AG20443 (cell line): ENCODE measurements at places on chromosomes 2 and 18.

DNA sequence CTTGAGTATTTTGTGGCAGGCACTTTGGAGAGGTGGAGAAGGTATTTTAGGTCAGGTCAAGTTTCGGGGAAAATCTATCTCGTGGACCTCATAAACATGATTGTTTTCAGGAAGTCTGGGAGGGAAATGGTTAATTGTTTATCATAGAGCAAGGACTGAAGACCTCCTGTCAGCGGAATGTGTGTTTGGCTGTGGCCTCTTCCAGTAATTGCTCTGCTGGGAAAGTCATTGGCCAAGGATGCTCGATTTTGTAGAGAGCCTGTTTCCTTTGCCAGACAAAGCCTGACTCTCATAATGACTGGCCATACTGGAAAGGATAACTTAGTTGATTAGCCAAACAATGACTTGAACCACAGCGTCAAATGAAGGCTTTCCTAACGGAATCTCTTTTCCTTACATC is 30.0 kb downstream of the IL1R2 start:
- DNase-seq, result peak; percentile 45

GRCh38 chr18:62060820-62061219 is 126.0 kb downstream of the PIGN start:
- no peak for DNase-seq

DNA sequence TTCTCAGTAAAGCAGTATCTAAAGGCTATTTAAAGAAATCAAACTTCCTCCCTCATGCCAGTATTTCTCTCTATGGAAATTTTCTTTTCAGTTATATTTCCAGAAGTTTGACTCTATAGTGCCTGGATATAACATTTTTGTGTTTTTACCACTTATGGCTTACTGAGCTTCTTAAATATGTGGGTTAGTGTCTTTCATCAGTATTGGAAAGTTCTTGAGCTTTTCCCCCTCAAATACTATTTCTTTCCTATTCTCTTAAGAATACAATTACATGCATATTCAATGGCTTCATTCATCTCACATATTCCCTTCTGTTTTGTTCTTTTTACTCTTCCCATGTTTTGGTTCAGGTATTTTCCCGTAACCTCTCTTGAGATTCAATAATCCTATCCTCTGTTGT is 432.0 kb downstream of the SETBP1 start:
- DNase-seq, result no peak

DNA sequence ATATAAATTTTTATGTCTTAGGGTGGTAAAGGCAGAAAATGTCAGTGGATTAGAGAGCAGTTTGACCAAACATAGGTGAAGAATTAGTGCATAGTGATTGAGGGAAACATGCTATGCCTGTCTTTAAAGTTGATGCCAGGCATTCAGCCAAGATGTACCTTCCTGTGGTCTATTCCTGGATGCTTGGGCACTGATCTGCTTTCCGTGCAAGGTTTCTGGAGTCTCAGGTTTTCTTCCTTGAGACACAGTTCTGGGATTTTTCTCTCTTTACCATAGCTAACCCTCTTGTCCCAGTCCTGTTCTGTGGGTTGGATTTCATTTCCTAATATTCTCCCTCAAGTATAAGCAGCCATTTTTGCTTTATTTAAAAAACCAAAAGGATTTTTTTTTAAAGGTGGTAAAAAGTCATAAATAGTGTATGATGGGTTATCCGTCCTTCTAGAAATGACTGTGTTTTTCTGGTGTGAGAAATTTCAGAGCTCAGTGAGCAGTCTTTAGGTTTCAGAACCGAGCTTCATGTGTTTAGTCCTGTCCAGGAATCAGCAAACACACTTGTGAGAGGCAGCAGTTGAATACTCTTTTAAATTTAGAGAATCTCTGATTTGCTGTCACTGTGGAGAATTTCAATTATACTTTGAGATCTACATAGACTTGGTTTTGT is 43.0 kb upstream of the CYBRD1 start:
- DNase-seq, result no peak

DNA sequence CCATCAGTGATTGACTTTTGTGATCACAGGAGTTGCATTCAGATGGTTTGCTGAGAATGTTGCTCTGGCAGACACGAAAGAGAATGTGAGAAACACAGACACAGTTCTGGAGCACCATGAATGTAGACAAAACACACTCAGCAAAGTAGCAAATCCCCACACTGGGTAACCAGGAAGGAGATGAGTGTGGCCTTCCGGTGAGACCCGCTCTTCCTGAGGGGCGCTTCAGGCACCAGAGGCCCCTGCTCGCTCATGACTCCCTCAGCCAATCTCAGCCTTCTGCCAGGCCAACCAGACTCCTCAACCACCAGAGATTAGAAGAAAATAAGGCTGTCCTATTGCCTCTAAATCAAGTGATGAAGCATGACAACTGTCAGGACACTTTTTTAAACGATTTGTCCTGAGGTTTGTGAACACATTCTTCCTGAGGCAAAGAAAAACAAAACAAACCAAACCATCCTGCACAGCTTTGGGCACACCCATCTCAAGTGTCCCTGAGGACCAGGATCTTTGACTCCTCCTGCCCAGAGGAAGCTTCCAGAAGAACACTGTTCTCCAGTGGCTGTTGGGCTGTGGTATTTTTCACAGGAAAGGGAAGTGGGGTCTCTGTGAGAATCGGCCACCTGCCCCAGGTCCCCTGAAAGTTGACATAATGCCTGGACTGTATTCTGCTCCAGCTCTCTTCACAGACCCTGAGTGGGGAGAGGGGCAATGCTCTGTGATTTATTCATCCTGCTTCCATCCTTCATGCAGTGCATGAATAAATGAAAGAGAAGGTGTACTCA is 152.8 kb downstream of the BCL11A start:
- no peak for DNase-seq

DNA sequence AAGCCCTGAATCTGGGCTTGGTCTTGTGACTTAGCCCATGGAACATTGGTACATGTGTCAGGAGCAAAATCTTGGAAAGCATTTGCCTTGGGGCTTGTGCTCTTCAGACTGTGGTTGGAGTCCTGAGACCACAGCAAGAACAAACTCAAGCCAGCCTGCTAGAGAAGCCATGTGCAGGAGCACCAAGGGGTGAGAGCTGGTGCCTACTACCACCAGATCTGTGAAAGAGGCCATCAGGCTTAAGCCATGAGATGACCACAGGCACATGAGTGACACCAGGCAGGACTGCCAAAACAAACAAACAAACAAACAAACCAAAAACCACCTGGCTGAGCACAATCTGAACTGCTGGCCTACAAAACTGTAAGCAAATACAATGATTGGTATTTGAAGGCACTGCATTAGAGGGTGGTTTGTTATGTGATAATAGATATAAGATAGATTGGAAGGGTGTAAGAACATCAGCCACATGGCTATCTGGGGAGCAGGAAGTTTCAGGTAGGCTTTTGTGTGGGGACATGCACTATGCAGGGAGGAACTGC is 9.0 kb upstream of the TWIST2 start:
- no peak for DNase-seq

DNA sequence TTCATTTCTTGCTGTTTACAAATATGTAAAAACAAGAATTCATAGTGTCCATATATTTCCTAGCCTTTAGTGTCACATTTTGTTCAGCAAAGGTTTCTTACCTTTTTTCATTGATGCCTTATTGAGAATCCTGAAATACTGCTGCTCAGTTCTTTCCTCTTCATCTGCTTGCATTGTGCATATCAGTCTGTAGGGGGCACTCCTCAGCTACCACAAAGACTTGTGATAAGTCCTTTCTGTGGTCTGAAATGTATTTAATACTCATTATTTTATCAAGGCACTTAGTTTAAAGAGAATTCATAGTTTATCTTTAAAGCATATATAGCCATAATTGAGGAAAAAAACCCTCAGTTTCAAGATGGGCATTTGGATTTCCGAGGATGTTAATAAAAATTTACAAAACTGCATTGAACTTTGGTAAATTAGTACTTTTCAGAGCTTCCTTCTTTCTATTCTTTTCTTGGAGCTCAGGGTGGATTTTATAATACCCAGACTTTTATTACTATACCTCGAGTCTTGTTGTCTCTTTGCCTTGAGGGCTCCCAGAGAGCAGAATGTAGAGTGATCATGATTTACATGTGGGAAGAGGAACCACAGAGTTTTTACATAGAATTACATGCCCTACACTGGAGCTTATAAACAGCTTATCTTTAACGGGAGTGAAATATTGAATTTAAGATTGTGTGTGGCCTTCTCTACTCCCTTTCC is 570.1 kb downstream of the PLCL1 start:
- DNase-seq, result peak; percentile 52
